ENCODE measurements at places on chromosomes 4 and X.

GRCh38 chr4:42281324-42282020, 115.8 kb upstream of the SHISA3 start:
- peak; percentile 4 for DNase-seq

GRCh38 chr4:16992566-16993225, 94.3 kb upstream of the LDB2 start:
- DNase-seq: no peak

DNA sequence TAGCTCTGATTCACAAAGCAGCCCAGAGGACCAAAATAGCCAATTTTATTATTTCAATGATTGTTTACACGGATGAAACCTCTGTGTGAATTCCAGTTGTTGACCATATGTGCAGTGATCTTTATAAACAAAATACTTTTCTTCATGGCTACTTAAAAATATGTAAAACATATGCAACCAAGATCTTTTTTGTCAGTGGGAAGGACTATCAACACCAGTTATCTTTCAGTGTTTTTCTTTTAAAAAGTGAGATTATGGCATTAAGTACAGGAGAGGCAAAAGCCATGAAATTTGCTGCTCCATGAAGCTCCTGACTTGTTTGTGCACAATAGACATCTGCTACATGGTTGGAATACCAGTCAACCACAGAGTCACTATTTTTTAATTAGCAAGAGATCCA, 184.4 kb downstream of the DKK2 start:
- DNase-seq: no peak

- DNase-seq: no peak
Measured at GRCh38 chr4:3711183-3712111, 54.7 kb upstream of the ADRA2C start.

DNA sequence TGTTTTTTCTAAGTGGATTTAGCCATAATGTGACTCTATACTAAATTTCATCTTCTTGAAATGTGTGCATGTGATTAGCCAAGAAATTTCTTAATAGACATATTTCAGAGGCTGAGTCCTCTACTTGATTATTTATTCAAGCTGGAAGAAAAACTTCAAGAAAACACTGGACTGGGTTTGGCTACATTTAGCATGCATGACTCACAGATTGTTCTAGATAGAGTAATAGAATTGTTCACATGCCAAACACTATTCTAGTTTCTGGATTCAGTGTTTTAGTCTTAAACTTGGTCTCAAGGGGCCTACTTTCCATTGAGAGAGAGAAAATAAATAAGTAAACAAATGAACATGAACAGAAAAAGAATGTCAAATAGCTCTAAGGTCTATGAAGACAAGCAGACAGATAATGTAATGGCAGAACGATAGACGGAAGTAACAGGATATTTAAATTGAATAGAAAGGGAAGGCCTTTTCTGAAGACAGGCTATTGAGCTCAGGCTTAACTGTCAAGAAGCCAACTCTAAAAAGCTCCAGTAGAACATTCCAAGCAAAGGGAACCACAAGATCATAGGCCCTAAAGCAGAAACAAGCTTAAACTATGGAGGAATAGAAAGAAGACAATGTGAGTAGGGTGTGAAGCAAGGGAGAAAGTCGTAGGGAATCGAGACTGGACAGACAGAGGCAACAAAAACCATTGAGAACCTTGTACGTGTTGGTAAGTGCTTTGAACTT, 104.6 kb downstream of the TMEM144 start:
- DNase-seq: peak; percentile 90

GRCh38 chr4:116561768-116562167, 523.6 kb downstream of the TRAM1L1 start:
- no peak for DNase-seq

DNA sequence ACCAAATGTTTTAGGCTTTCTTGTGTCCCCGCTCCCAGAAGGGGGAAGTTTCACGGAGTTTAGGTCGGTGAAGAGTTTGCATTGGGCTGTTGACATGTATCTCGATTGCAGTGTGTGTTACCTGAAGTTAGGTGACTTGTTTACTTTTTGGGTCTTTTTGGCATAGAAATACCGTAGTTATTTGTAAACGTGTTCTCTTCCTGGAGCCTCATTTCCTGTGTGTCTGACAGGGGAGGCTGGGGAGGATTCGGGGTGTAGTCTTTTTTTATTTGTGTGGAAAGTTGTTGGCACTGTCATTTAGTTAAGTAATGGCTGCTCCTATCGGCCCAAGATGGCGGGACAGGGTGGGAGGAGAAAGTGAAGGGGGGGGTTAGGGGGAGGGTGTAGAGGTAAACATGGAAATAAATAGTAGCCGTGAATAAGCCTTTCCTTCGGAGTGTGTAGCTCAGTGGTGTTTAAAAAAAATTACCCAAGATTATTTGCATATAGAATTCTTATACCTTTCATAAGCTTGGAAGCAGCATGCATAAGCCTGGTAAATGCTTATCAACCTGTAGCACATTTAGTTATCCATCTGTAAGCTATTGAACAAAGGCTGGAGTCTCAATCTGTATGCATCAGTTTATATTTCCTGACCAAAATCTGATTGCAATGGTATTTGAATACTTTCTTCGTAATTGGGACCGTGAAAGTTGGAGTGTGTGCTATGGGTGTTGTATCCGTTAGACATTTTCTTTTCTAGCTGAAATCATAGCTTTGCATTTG, 1.6 kb downstream of the KDM6A start:
- DNase-seq: peak; percentile 46

DNA sequence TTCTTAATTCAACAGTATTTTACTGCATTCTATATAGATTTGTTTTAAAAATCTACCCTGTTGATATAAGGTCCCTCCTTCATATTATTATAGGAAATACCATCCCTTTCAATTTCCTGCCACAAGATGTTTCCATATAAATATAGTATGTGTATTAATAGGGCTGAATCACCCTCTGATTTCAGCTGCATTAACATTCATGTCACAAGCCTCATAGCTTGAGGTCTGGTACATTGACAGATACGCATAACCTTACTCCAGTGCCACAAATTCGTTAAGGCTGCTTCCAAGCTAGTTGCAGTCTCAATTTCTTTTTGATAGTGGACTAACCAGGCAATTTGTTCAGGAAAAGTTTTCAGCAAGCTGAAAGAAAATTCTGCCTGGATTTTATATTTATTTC, 128.4 kb downstream of the KLHL34 start:
- DNase-seq: no peak

- peak; percentile 51 for DNase-seq
Measured at GRCh38 chr4:77922158-77923094, 59.8 kb downstream of the MRPL1 start.

GRCh38 chrX:97524997-97525396, 641.3 kb downstream of the RPA4 start:
- DNase-seq: peak; percentile 26
